ENCODE measurements at places on chromosomes 7 and 10. TPM values are rescaled to one million over a fixed set of nuclear protein-coding genes. Genes with fewer than 3 reads are reported as not detected.

Gene ORC5
- 13.2 TPM for total RNA-seq

Gene GARS1
- total RNA-seq: 84.6 TPM

Gene PILRA
- 14.5 TPM for total RNA-seq

Gene TNS3
- total RNA-seq: 2.6 TPM

Gene C7orf57
- 0.30 TPM for total RNA-seq

Gene HACD1
- 0.44 TPM for total RNA-seq

Gene NUP205
- 47.4 TPM for total RNA-seq

Gene UFSP1
- 2.2 TPM for total RNA-seq

DNA sequence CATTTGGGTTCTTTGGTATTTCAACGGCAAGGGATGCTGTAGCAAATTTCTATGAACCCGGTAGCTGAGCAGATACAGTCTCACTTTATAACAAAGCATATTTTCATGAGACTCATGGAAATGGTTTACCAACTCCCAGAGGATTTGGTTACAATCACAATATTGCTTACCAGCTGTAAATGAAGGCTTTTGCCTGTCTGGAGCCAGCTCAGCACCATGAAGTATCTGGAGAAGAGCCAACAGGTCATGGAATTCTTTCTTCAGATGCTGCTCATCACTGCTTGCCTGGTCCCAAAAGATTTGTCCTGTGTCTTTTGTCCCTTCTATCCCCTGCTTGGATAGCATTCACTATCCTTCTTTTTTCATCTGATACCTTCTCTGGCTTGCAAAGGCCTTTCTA, 316.9 kb upstream of the PHYHIPL start:
- no peak for DNase-seq
- no peaks in the 10 kb centered on the region for H3K4me1 ChIP-seq

GRCh38 chr10:79146611-79147130, 77.9 kb downstream of the ZMIZ1 start:
- peak overlapping the region; percentile 64 for H3K4me3 ChIP-seq
- H3K27ac ChIP-seq: peak overlapping the region; percentile 83
- H3K4me1 ChIP-seq: peaks cover 51% of the 10 kb centered on the region
- no peaks in the 10 kb centered on the region for H3K27me3 ChIP-seq
- peaks cover 6% of the 10 kb centered on the region for H3K36me3 ChIP-seq

GRCh38 chr10:62594093-62594520, 210.4 kb upstream of the ADO start:
- no peak overlapping the region for H3K27ac ChIP-seq
- no peak overlapping the region for H3K4me3 ChIP-seq

DNA sequence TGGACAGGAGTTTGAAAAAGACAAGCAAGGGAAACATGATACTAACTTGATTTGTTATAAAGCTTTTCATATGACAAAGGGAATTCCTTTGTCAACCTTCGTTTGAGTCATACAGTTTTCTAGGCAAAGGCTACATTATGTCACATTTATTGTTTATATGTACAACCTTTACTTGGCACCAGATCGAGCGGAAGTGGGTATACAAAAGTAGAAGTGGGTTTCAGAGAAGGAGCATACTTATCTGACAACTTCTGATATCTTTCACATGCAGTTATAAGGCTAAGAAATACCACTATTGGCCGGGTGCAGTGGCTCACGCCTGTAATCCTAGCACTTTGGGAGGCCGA, 11.0 kb downstream of the STMP1 start:
- H3K4me3 ChIP-seq: no peak overlapping the region
- H3K27ac ChIP-seq: no peak overlapping the region
- no peaks in the 10 kb centered on the region for H3K27me3 ChIP-seq
- H3K36me3 ChIP-seq: peaks cover 8% of the 10 kb centered on the region
- DNase-seq: no peak

GRCh38 chr7:98724591-98724990, 107.5 kb downstream of the NPTX2 start:
- no peak overlapping the region for H3K27ac ChIP-seq
- no peak for DNase-seq
- peaks cover 5% of the 10 kb centered on the region for H3K4me1 ChIP-seq
- peaks cover 35% of the 10 kb centered on the region for H3K27me3 ChIP-seq
- no peak overlapping the region for H3K4me3 ChIP-seq
- no peaks in the 10 kb centered on the region for H3K36me3 ChIP-seq

DNA sequence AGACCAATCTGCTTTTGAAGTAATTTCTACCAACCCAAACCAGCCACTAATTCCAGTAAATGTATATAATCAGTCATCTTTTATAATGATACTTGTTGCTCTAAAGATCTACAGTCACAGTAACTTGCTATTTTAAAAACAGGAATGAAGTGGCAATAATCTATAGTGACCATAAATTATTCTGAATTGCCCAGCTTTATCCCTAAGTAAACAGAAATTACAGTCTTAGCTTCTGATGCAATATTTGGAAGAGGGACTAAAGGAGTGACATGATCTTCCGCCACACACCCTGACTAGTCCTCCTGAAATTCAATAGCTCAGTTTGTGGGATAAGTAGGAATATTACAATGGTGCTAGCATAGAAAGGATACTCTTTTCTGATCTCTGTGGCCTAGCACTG, 96.1 kb downstream of the ATE1 start:
- no peak overlapping the region for H3K4me3 ChIP-seq
- H3K36me3 ChIP-seq: peaks cover 12% of the 10 kb centered on the region
- H3K27me3 ChIP-seq: no peaks in the 10 kb centered on the region
- no peaks in the 10 kb centered on the region for H3K4me1 ChIP-seq
- H3K27ac ChIP-seq: peak overlapping the region; percentile 2

GRCh38 chr7:98396768-98397167, 4.1 kb downstream of the BAIAP2L1 start:
- peaks cover 2% of the 10 kb centered on the region for H3K4me1 ChIP-seq
- DNase-seq: no peak
- no peak overlapping the region for H3K4me3 ChIP-seq
- H3K27me3 ChIP-seq: peaks cover 13% of the 10 kb centered on the region
- no peak overlapping the region for H3K27ac ChIP-seq

DNA sequence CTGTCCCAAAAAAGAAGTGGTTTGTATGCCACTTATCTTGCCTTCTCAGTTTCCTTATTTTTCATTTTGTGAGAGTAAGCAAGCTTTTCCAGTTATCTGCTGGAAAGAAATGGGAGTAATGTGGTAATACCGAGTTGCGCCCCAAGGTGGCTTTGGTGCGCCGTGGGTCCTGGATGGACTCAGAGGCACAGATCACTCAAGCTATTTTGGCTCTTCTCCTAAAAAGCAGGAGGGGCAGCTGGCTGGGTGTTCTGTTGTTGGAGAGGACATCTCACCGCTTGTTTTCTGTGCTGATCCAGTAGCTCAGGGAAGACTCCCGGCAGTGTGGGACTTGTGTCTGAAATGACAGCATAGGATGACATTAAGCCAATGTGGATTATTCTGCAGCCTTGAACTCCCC, 16.4 kb downstream of the PRKRIP1 start:
- H3K4me1 ChIP-seq: peaks cover 29% of the 10 kb centered on the region
- peaks cover 8% of the 10 kb centered on the region for H3K36me3 ChIP-seq
- H3K27ac ChIP-seq: peak overlapping the region; percentile 53
- H3K4me3 ChIP-seq: no peak overlapping the region

DNA sequence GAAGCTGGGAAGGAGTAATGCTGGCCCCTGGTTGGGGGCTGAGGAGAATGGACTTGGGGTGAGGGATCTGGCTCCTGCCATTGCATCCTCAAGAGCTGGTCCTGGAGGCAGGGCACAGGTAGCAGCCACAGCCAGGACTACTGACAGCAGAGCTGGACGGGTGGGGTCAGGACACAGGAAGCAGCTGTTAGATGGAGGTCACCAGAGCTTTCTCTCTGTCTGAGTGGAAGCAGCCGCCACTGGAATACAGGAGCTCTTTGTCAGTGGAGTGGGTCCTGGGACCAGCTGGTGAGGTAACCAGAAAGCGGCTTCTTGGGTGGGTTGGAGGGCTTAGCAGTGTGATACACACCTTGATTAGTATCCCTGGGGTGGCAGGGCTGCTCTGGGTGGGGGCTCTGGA, 58.1 kb upstream of the AQP1 start:
- H3K27me3 ChIP-seq: peaks cover 10% of the 10 kb centered on the region
- H3K36me3 ChIP-seq: peaks cover 5% of the 10 kb centered on the region
- no peak for DNase-seq
- no peaks in the 10 kb centered on the region for H3K4me1 ChIP-seq
- H3K4me3 ChIP-seq: no peak overlapping the region

GRCh38 chr7:120731271-120731670, 126.7 kb downstream of the TSPAN12 start:
- no peak for DNase-seq
- peaks cover 13% of the 10 kb centered on the region for H3K27me3 ChIP-seq
- no peaks in the 10 kb centered on the region for H3K4me1 ChIP-seq
- H3K4me3 ChIP-seq: no peak overlapping the region

All from T-helper 17 cell (primary cell).